ENCODE measurements at places on chromosomes 6 and 20. TPM values are rescaled to one million over a fixed set of nuclear protein-coding genes. Genes with fewer than 3 reads are reported as not detected.
A peak's percentile ranks its signal among the peaks of the same experiment; 100 is the strongest.

- DNase-seq, result peak; percentile 11
Measured at GRCh38 chr6:106448000-106448426, 87.5 kb downstream of the CRYBG1 start.

GRCh38 chr20:35619196-35620095 is 3.8 kb downstream of the SPAG4 start:
- peak; percentile 45 for DNase-seq

DNA sequence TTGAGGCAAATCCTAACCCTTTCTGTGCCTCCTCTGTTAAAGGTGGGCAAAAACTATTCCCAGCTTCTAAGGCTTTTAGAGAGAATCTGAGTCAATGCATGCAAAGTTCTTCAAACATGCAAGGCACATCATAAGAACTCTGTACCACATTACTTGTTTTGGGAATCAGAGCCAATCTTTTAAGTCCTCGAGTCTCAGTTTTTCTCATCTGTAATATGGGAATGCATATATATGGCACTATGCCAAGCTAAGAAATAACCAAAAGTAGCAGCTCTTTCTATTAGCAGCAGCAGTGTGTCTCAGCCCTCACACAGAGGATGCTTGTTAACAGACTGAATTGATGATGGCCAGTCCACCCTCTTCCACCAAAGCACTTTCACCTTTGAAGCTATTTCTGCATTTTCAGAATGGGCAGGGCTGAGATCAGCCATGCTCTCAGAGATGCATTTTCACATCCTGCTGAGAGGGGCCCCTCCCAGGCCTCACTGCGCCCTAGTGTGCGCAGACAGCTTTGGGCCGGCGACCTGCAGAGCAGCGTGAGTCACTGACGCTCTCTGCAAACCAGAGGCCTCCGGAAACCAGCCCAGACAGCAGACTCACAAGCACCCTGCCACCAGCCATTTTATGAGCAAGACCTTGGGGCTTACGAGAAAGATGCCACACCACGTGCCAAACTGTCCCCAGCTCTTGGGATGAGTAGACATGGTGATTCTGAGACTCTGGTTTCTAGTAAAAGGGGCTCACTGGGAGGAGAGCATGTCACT is 138.0 kb downstream of the NFATC2 start:
- DNase-seq, result peak; percentile 80

- DNase-seq, result no peak
Measured at GRCh38 chr20:40494248-40494647, 194.8 kb downstream of the MAFB start.

DNA sequence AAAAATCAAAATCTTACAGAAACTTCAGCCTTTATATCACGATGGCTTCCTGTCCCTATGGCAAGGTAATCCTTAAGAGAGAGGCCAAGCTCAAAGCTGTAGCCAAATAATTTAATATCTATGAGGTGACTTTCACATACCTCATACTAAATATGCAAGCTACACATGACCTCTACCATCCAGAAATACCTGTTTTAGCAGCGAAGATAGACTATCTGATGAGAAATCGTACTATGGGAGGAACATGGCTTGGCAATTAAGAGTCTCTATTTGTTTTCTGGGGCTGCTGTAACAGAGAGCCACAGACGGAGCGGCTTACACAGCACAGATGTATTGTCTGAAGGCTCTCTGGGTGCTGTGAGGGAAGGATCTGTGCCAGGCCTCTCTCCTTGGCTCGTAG is 31.0 kb upstream of the SALL4 start:
- DNase-seq, result no peak

DNA sequence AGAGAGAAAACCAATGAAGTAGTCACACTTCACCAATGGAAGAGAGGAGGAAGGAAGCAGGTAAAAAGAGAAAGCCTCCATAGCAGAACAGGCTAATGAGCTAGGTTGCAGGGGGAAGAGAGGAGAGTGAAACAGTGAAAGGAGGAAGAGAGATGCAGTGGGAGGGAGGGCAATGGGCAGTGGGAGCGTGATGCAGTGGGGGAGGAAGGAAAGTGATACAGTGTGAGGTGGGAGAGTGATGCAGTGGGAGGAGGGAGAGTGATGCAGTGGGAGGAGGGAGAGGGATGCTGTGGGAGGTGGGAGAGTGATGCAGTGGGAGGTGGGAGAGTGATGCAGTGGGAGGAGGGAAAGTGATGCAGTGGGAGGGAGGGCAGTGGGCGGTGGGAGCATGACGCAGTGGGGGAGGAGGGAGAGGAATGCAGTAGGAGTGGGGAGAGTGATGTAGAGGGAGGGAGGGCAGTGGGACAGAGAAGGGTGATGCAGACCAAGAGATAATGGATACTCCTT is 29.7 kb downstream of the COL12A1 start:
- DNase-seq, result no peak

- DNase-seq, result no peak
Measured at GRCh38 chr6:97215157-97215769, 67.8 kb downstream of the MMS22L start.

DNA sequence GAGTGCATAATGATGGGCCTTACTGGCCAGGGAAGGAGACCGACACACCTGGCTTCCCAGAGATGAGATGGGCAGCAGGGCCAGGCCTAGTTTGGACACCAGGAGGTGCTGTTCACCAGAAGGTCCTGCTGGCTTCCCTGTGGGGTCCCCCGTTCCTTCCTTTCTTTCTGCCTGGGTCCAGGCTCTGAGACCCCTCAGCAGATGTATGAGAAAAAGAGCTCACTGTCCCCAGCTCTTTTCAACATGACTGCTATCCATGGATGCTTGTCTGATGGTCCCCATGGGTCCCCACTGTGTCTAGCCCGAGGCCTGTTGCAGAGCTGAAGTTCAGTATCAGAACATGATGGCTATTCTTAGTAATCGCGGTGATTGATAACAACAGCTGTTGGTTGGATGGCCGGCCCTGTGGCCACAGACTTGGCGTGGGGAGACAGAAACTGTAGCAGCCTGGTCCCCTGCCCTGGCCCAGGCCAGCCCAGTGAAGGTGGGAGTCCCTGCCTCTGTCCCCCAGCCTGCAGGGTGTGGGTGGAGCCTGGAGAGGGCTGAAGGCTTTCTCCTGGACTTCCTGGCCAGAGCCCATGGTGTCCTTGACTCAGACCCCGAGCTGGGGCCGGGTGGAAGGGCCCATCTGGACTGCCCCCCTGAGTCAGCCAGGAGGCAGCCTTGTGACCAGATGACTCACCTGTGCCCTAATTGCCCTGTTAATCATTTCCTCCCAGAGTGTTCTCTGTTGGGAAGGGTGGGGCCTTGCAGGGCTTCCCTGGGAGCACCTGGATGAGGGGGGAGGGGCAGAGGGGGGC is 9.9 kb upstream of the BAK1 start:
- DNase-seq, result peak; percentile 37

DNA sequence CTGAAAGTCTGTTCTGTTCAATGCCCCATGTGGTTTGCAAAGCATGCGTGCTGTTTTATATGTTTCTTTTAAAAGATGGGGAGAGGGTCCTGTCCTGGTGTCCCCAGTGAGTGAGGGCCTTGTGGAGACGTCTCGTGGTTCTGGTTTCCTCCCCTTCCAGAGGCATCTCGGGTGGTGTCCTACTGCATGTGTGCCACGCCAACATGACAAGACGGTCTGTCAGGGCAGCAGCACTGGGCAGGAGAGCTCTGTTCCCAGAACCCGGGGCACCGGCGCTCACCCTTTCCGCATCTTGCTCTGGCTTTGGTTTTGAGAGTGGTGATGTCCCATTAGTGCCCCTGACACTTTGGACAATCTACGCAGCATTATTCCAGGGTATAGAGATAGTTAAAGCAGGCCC is 275.6 kb downstream of the CDH4 start:
- DNase-seq, result no peak

DNA sequence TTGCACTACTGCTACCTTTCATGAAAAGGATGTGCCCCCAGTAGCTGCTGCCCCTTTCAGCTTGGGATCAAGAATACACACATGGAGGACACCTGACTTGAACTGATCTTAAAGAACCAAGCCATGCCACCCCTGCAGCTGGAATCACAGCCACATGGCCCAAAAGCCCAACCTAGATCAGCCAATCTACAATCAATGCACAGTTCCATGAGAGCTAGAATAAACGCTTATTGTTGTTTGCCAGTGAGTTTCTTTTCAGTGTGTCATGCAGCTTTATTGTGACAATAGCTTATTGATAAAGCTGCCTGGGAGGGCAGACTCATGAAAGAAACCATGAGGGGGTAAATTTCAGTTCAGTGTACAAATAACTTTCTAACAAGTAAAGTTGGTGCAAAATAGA is 397.7 kb downstream of the PTPRT start:
- DNase-seq, result no peak

- DNase-seq, result peak; percentile 36
Measured at GRCh38 chr6:47357827-47358226, 48.1 kb upstream of the TNFRSF21 start.

GRCh38 chr6:156949376-156949775 is 172.2 kb downstream of the ARID1B start:
- no peak for DNase-seq

DNA sequence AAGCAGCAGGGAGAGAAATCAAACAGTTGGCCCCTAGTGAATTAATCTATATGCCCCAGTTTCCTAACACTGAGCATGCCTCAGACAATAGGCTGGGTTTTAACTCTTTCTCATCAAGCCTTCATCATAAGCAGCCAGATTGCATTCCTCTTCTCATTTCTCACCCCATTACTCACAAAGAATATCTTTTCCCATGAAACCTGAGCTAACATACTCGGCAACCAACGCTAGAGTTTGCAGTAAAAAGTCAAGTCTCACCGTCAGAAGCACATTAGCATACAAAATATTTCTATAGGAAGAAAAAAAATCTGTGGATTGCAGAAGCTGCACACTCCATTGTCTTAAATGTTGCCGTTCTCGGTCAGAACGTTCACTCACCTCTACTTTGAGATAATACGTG is 429.9 kb upstream of the ARID1B start:
- no peak for DNase-seq

DNA sequence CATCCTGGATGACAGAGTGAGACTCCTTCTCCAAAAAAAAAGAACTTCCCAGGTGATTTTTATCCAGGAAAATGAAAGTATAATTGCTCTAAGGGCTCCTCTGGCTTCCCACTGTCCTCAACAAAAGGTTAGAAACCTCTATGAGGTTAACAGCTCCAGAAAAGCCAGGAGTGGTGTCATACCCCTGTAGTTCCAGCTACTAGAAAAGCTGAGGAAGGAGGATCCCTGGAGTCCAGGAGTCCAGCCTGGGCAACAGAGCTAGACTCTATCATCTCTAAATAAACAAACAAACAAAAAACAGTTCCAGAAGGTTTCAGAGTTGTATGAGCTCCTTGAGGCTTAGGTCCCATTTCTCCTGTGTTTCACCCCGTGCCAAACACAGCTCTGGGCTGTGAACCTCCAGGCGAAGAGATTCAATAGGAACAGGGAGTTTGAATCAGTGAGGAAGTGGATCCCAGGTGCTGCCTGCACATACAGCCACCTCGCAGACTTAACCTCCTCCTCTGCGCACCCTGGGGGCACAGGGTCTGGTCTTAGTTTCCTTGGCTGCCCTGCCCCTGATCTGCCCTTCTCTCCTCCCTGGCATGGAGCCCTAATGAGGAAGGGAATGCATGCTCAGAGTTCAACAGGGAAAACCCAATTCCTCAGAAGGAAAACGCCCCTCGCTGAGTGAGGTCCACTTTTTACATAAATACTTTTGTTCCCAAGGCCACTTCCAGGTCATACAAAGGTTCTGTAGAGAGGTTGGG is 31.0 kb downstream of the ZC3H12D start:
- no peak for DNase-seq

GRCh38 chr6:81962198-81962597 is 209.7 kb upstream of the TENT5A start:
- DNase-seq, result no peak

- no peak for DNase-seq
Measured at GRCh38 chr6:167233490-167233889, 57.6 kb upstream of the UNC93A start.

GRCh38 chr6:168007592-168008338 is 10.3 kb downstream of the KIF25 start:
- no peak for DNase-seq

- DNase-seq, result peak; percentile 90
Measured at GRCh38 chr6:132456700-132457143, 55.4 kb upstream of the MOXD1 start.

DNA sequence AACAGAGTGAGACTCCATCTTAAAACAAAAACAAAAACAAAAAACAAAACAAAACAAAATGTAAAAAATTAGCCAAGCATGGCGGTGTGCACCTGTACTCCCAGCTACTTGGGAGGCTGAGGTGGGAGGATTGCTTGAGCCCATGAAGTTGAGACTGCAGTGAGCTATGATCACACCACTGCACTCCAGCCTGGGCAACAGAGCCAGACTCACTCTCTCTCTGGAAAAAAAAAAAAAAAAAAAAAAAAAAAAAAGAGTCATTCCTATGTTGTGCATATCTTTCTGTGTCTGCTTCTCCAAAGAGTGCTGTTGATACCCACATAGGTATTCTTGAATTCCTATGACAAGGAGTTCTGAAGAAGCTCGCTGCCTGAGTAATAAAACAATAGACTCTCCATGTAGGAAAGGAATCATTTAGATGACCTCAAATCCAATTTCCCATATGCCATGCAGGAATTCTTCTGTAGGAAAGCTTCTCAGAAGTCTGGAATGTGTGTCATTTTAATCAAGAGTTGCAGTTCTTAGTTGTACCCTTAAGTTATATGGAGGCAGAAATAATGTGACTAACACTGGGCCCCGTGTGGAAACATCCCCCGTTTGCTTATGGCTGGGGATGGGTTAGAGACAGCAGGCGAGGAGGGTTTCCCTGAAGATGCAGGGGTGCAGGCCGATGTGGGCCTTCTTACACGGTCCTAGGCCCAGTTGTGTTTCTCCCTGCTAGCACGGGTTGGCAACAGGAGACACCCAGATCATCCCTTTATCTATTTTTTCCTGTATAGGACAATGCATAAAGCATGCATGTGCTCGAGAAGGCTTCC is 79.4 kb downstream of the ZDHHC14 start:
- DNase-seq, result no peak

GRCh38 chr20:6103301-6103700 is 19.5 kb downstream of the FERMT1 start:
- no peak for DNase-seq

GRCh38 chr6:158920311-158920905 is 79.6 kb downstream of the RSPH3 start:
- DNase-seq, result no peak

- DNase-seq, result no peak
Measured at GRCh38 chr6:16651871-16652270, 109.4 kb downstream of the ATXN1 start.

- no peak for DNase-seq
Measured at GRCh38 chr6:84193114-84193708, 34.2 kb downstream of the CEP162 start.

GRCh38 chr6:11659757-11660156 is 118.8 kb downstream of the ADTRP start:
- no peak for DNase-seq

ATF6B gene
- total RNA-seq, result 83.9 TPM

CGA gene
- total RNA-seq, result not detected

C4B gene
- total RNA-seq, result 3.1 TPM

POM121L2 gene
- not detected for total RNA-seq

MOCS3 gene
- total RNA-seq, result 5.2 TPM

SNAI1 gene
- total RNA-seq, result 0.43 TPM

DEFB124 gene
- total RNA-seq, result not detected

TGM3 gene
- not detected for total RNA-seq

HDGFL1 gene
- total RNA-seq, result 1.1 TPM

GJA10 gene
- total RNA-seq, result not detected

KIAA0408 gene
- not detected for total RNA-seq

Measured in GM12878 (cell line).